ENCODE measurements at places on chromosomes 2 and 18.

- no peak for DNase-seq
Measured at GRCh38 chr2:133431289-133431688, 137.0 kb downstream of the NCKAP5 start.

DNA sequence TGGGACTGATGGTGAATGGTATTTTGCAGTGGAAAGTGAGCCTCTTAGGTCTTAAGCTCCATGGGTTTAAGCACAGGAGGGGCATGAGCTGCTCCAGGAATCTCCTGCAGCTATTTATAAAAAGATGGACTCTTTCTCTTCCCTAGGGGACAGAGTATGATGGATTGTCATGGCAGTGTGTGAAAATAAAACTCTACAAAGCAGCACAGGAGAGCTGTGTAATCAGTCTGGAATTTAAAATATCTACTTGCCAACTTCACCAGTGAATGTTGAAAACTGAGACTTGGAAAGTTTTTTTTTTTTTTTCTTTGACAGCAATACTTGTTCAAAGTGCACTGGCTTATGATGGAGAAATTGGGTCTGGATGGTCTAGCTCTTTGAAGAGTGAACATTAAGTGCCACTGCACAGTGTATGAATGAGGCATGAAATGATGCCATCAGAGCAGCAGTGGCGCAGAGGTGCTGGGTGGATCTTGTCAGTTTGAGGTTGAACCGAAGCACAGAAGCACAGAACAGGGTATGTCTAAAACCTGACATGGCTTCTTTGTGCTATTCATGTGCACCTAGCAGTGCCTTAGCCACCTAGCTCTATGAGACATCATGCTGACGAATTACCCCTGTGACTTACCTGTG is 245.4 kb downstream of the PTPRM start:
- DNase-seq, result peak; percentile 12

GRCh38 chr2:108219688-108220087 is 20.1 kb upstream of the SULT1C3 start:
- DNase-seq, result no peak

DNA sequence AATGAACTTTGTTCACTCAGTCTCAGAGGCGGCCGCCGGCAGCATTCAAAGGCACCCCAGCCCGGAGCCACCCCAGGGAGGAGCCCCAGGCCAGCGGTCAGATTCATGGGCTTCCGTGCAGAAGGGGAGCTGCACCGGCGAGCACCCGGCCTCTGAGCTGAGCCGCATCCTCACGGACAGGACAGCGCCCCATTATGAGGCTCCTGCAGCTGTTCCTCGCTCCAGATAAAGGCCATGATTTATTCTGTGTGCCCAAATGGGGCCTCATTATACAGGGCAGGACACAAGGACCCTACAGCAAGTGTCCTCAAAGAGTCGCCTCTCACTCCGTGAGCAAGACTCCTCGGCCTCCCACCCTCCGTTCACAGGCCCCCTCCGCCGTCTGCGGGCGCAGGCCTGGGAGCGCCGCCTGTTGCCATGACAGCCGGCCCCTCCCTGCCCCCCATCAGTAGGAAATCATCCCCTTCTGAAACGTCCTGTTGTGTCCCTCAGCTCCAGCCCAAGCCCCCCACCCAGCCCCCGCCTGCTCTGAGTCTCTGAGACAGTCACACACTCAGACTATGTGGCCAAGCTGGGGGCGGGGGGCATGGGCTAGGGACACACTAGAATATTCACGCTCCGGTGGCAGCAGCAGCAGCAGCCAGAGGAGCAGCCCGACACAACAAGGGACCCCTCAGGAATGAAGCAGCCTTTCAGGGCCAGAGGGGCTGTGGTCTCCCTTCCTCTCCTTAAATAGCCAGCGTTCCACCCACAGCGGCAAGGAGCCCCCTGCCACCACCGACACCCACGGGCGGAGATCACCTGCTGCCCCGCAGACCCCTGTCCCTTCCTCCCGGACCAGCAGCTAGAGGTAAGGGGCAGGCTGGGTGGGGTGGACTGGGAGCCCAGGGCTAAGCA is at the start of gene GPR17:
GPR17 (plus strand) TSS at position 759 of the 897 bp plus-strand sequence. CDS start 4,583 bp downstream, outside the sequence.
- DNase-seq, result no peak

GRCh38 chr18:75048776-75049454 is 160.0 kb downstream of the PTGR3 start:
- no peak for DNase-seq

DNA sequence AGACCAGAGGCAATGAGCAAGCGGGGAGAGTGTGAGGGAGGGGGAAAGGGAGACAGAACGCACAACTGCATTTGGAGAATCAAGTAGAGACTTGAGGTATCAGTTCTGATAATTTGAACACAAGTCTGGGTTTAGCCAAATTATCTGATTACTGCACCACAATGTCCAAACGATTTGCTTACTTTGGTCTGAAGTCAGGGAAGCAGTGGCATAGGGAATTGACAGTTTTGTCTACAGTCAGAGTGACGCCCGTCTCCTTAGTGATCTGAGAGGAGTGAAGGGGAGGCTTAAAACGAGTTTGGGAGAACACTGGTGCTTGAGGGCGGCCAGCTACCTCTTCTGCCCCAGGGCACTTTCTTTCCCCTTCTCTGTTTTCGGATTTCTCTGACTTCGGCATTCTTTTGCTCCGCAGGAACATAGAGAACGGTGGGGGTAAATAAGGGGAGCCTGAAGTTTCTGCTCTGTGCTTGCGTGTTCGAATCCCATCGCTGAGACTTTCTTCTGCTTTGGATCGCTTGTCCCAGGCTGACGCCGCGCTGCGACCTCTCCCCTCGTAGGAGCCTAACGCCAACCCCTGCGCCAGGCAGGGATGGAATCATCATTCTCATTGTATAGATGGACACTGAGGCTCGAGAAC is 2.9 kb upstream of the DLX2 start:
- no peak for DNase-seq

DNA sequence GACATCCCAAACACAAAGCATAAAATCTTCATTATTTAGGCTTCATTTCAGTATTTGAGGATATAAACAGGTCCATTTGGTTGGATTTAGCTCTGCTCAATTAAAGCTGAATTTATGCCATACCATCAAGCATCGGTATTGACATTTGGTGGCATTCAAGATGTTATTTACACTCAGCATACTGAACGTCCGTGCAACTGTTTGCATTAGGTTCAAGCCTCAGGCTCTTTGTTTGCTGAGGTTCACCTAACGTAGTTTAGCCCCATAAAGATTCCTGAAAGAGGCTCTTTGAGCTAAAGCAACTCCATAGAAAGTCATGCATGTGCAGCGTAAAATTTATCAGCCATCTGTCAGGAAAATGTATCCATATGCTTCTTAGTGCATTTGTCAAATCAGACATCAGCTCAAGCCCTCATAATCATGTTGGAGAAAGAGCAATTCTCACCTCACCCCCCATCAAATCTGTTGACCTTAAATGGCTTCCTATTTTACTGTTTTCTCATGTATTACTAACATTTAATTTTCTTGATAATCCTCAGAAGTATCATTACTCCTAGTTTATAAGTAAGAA is 366.9 kb downstream of the EPHA4 start:
- no peak for DNase-seq

GRCh38 chr18:12470382-12471075 is 62.8 kb downstream of the PRELID3A start:
- no peak for DNase-seq

DNA sequence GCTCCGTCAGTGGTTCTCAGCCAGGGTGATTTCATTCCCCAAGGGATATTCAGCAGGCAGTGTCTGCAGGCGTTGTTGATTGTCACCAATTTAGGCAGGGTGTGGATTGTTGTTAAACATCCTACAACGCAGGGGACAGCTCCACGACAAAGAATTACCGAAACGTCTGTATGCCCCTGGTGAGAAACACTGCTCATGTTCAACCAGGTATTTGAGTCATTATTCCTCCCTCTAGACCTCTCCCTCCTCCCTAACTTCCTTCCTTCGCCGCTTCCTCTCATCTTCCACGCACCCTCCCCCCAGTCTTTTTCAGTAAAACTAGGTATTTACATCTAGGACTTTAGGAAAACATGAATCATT is 50.8 kb downstream of the NCK2 start:
- no peak for DNase-seq

DNA sequence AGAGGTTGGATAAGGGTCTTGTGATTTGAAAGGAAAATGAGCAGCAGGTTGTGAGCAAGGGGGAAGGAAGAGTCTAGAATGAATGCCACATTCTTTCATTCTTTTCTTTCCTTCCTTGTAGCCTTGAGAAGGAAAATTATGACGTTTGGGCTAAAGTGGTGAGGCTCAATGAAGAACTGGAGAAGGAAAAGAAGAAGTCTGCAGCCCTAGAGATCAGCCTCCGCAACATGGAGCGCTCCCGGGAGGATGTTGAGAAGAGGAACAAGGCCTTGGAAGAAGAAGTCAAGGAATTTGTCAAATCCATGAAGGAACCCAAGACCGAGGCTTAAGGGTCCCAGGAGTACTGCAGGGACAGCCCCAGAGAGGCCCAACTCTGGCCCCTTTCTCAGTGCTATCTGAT is 45.3 kb downstream of the BMP10 start:
- DNase-seq, result no peak

DNA sequence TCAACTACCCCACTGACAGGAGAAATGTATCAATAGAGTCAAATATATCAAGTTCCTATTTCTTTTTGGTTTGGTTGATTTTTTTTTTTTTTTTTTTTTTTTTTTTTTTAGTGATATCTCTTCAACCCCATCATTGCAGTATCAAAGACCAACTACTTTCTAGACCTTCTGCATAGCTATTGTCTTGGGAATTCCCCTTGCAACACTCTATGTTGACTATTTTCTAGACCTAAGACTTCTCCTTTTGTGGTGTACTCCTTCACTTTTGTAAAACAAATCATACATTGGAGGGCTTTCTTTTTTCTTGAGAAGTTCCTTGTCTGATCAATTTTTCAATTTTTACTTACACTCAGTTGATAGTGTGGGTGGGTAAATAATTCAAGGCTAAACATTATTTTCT is 46.5 kb upstream of the NR4A2 start:
- no peak for DNase-seq

All from COLO829 (cell line).